ENCODE measurements at places on chromosomes 11 and 22.

DNA sequence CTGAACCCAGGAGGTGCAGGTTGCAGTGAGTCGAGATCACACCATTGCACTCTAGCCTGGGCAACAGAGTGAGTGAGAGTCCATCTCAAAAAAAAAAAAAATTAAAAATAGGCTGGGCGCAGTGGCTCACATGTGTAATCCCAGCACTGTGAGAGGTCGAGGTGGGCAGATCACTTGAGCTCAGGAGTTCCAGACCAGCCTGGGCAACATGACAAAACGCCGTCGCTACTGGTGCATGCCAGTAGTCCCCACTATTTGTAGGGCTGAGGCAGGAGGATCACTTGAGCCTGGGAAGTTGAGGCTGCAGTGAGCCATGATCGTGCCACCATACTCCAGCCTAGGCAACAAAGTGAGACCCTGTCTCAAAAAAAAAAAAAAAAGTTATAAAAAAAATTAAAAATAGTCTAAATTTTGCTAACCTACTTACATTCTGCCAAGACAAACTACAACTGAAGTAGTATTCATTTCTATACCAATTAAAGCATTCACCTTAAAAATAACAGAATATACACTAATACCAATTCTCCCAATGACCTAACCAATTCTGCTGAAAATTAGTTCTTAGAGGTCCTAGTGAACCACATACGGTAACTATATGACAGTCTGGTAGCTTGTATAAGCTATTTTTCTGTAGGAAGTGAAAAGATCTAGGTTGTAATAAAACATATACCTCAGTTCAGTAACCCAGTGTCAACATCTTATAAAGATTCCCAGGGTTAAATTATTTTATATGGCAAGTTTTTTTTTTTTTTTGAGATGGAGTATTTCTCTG, 7.1 kb downstream of the DDX6 start:
- DNase-seq = no peak

DNA sequence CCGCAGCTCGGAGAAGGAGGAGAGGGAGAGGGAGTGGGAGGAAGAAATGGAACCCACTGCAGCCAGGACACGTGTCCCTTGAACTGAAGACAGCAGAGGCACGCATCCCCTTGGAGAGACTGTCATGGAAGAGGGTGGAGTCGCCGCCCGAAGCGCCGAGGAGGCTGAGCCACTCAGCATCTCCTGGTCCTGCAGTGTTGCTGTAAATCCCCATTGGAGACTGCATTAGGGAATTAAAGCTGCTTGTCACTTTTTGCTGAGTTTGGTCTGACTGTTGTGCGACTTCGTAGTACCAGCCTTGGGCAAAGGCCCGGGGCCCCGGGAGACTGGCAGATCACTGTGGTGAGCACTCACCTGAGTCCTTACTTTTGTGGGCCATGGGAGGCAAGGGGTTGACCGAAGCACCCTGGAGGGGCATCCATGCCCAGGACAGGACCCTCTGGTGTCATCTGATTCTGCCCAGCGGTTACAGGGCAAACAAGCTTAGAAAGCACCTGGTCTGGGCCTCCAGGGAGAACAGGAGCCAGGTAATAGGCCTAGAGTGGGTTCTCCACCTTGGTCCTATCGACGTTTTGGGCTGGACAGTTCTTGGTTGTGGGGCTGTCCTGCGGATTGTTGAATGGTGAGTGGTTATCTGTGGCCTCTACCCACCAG, 797 bp downstream of the VPREB1 start:
- no peak for DNase-seq

- DNase-seq = peak; percentile 8
Observed at GRCh38 chr11:63427971-63428508, 58.5 kb downstream of the SLC22A9 start.

DNA sequence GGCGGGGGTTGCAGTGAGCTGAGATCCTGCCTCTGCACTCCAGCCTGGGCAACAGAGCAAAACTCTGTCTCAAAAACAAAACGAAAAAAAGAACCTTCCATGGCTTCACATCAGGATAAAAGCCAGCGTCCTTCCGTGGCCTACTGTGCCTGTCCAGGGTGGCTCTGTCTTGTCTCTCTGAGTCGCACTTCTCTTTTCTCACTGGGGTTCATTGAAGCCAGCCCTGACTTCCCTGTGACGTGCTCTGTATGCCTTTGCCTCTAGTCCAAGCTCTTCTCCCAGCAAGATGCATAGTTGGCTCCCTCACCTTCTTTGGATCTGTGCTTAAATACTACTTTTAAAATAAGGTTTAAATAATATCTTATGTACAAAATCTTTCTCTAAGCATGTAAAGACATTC, 11.6 kb downstream of the ATXN10 start:
- DNase-seq = no peak

- no peak for DNase-seq
Observed at GRCh38 chr22:22099194-22099486, 116.6 kb upstream of the TOP3B start.

DNA sequence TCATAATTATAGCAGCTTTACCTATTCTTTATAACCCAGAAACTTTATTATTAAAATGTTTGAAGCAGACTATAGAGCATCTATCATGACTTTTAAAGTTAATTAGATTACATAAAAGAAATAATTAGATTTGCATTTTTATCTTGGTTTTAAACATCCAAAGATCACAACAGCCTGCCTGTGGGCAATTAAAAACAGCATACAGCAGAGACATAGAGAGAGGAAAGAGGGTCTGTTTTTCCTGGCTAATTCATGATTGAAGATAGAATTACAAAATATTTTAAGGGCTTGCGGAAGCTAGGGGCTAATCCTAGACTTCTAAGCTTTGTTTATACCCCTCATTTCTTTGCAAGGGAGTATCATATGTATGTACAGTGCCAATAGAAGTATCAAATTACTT, 178.1 kb downstream of the SOX6 start:
- no peak for DNase-seq

GRCh38 chr11:46641639-46642038, 24.3 kb downstream of the ATG13 start:
- DNase-seq = no peak

DNA sequence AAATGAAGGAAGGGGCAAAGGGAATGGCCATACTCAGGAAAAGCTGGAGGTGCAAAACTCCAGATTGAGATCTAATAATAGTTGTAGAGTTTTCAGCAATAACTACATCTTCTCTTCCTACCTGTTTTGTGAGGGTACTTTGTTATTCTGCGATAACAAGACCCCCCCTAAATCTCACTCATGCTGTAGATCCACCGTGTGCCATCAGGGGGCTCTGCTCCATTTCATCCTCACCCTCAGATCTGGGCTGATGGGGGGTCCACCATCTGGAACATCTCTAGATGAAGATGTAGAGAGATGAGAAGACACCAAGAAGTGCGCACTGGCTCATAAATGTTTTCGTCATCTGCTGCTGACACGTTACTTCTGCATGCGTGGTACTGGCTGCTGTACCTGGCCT, 135.9 kb upstream of the KIRREL3 start:
- DNase-seq = no peak
